ENCODE measurements at places on chromosomes 5 and 9. TPM values are rescaled to one million over a fixed set of nuclear protein-coding genes. Genes with fewer than 3 reads are reported as not detected.

DNA sequence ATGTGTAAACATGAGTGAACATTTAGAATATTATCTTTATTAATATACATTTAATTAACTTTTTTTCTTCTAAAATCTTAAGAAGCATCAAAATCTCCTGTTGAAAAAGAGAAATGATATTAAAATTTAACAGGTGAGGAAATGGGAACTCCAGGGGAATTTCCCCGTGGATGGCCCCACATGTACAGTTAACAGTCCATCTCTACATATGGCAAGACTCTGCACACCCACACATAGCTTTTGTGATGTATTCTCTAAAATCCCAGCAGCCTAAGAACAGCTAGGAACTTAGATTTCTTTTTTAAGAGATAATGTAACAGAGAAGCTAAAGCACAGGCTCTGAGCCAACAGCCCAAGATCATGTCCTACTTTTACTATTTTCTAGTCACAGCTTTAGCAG is 556.3 kb upstream of the RGMB start:
- H3K4me1 ChIP-seq: no peaks in the 10 kb centered on the region
- H3K27me3 ChIP-seq: no peaks in the 10 kb centered on the region
- no peak overlapping the region for H3K27ac ChIP-seq
- no peaks in the 10 kb centered on the region for H3K36me3 ChIP-seq
- H3K4me3 ChIP-seq: no peak overlapping the region

GRCh38 chr5:180628827-180629750 is 20.3 kb downstream of the FLT4 start:
- H3K4me3 ChIP-seq: no peak overlapping the region
- H3K4me1 ChIP-seq: no peaks in the 10 kb centered on the region
- no peaks in the 10 kb centered on the region for H3K27me3 ChIP-seq
- no peak overlapping the region for H3K27ac ChIP-seq

APBA1 gene
- 9.2 TPM for total RNA-seq

- no peaks in the 10 kb centered on the region for H3K27me3 ChIP-seq
- H3K4me3 ChIP-seq: no peak overlapping the region
- H3K4me1 ChIP-seq: peaks cover 21% of the 10 kb centered on the region
- H3K27ac ChIP-seq: no peak overlapping the region
- H3K36me3 ChIP-seq: no peaks in the 10 kb centered on the region
Measured at GRCh38 chr5:66012271-66012670, 85.9 kb downstream of the ERBIN start.

DNA sequence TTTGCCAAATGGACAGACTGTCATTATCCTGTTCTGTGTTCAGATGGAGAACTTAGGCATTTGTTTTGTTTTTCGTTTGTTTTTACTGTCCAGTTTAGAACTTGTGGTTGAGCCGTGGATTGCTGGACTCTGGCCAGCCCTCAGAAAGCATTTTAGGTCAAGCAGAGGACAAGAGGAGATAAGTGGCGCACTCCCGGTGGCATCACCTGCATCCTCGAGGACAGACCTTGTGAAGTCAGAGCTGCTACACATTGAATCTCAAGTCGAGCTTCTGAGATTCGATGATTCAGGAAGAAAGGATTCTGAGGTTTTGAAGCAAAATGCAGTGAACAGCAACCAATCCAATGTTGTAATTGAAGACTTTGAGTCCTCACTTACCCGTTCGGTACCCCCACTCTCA is 8.9 kb downstream of the MTRR start:
- no peak overlapping the region for H3K27ac ChIP-seq
- no peak for DNase-seq
- no peaks in the 10 kb centered on the region for H3K27me3 ChIP-seq
- no peaks in the 10 kb centered on the region for H3K36me3 ChIP-seq

GRCh38 chr5:73369278-73369677 is 79.3 kb downstream of the FOXD1 start:
- DNase-seq: no peak
- no peak overlapping the region for H3K27ac ChIP-seq
- no peak overlapping the region for H3K4me3 ChIP-seq
- peaks cover 15% of the 10 kb centered on the region for H3K27me3 ChIP-seq
- H3K4me1 ChIP-seq: no peaks in the 10 kb centered on the region

DNA sequence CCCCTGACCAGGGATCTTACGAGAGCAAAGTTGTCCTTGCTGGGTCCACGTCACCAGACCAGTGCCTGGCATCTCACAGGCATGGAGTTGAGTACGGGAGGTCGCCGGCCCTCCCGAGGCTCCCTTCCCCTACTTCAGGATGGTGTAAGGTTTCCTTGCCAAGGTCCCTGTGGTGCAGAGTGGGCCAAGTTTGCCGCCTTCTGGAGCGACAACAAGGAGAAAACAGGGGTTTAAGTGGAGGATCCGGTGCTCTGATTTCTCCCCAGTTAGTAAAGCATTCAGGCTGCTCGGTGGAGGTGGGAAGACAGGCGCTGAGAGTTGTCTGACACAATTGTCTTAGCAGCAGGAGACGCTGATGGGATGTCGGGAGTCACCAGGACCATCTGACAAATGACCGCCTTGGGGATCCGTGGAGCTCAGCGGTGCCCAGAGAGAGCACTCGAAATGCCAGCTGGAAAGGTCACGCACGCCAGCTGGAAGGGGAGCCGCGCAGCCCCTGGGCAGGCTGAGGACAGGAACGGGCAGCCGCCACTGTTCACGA is 37.3 kb downstream of the ADAMTS2 start:
- H3K27ac ChIP-seq: no peak overlapping the region
- no peak for DNase-seq
- H3K36me3 ChIP-seq: no peaks in the 10 kb centered on the region
- no peaks in the 10 kb centered on the region for H3K4me1 ChIP-seq
- H3K4me3 ChIP-seq: no peak overlapping the region
- no peaks in the 10 kb centered on the region for H3K27me3 ChIP-seq

DNA sequence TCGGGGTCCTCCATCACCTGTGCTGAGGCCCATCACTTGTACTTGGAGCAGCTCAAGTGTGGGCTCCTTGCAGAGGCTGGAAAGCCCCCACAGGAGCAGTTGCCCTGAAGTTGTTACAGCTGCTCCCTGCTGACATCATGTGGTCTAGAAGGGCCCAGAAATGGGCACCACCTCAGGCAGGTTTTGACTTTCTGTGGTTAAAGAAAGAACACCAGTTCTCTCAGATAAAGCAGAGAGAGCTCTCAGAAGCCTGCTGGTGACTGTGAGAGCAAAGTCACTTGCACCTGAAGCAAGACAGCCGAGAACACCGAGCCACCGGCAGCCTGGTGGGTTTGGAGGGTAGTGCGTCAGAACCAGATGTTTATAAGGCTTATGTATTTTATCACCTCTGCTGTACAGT is 70.4 kb downstream of the MVB12B start:
- peak; percentile 66 for DNase-seq
- H3K36me3 ChIP-seq: no peaks in the 10 kb centered on the region
- H3K27me3 ChIP-seq: no peaks in the 10 kb centered on the region
- H3K4me1 ChIP-seq: no peaks in the 10 kb centered on the region
- H3K27ac ChIP-seq: no peak overlapping the region

GRCh38 chr9:75086541-75087288 is 1.2 kb downstream of the NMRK1 start:
- H3K4me3 ChIP-seq: no peak overlapping the region
- peaks cover 29% of the 10 kb centered on the region for H3K4me1 ChIP-seq
- H3K36me3 ChIP-seq: no peaks in the 10 kb centered on the region
- H3K27ac ChIP-seq: peak overlapping the region; percentile 98
- no peaks in the 10 kb centered on the region for H3K27me3 ChIP-seq

DNA sequence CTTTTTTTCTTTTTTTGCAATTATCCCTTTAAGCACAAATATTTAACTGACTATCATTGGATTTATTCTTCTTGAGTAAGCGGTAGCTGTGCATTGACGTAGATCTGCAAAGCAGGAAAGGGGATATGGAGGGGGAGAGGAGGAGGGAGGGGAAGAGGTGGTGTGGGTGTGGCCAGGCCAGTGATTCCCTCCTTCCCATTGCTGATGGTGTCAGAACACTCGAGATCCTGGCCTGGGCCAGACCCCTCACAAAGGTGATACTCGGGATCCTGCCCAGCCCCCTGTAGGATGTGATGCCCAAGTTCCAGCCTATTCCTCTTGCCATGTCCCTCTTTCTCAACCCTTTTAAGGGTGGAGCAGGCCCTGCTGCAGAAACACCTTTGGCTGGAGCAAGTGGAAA is 9.9 kb downstream of the SLC36A3 start:
- H3K4me3 ChIP-seq: no peak overlapping the region
- H3K36me3 ChIP-seq: no peaks in the 10 kb centered on the region
- no peaks in the 10 kb centered on the region for H3K4me1 ChIP-seq
- H3K27me3 ChIP-seq: no peaks in the 10 kb centered on the region

- no peaks in the 10 kb centered on the region for H3K27me3 ChIP-seq
- H3K4me1 ChIP-seq: no peaks in the 10 kb centered on the region
- no peak overlapping the region for H3K4me3 ChIP-seq
- H3K36me3 ChIP-seq: no peaks in the 10 kb centered on the region
- no peak for DNase-seq
Measured at GRCh38 chr5:126562823-126563222, 32.2 kb downstream of the ALDH7A1 start.

- no peaks in the 10 kb centered on the region for H3K36me3 ChIP-seq
- no peak overlapping the region for H3K4me3 ChIP-seq
- no peaks in the 10 kb centered on the region for H3K4me1 ChIP-seq
- DNase-seq: no peak
- H3K27ac ChIP-seq: no peak overlapping the region
Measured at GRCh38 chr9:3804103-3804502, 278.3 kb upstream of the RFX3 start.

DNA sequence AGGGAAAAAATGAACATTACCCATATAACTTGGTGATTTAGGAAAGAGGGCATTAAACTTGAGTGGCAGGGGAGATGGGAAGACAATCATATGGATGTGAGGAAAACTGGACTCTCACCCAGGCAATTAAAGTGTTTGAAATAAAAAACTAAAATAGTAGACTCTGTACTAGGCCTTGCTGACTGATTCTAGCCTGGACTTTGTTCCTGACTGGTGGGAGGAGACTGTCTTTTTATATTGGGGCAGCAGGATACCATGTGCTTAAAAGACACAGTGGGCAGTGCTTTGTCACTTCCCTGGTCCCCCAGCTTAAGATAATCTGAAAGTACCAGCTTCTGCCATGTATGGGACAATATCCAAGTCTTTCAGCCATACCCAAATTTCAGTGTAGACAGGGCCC is 107.0 kb downstream of the ACTL7B start:
- no peak overlapping the region for H3K4me3 ChIP-seq
- no peaks in the 10 kb centered on the region for H3K27me3 ChIP-seq
- H3K4me1 ChIP-seq: peaks cover 9% of the 10 kb centered on the region
- peak; percentile 21 for DNase-seq

- no peak overlapping the region for H3K27ac ChIP-seq
- no peaks in the 10 kb centered on the region for H3K27me3 ChIP-seq
- H3K4me1 ChIP-seq: no peaks in the 10 kb centered on the region
- no peak for DNase-seq
Measured at GRCh38 chr5:136000932-136001331, 27.9 kb upstream of the TGFBI start.

SURF1 gene
- total RNA-seq: 59.7 TPM

GRCh38 chr5:137073189-137073588 is 425.9 kb downstream of the SPOCK1 start:
- DNase-seq: no peak
- no peaks in the 10 kb centered on the region for H3K36me3 ChIP-seq
- peaks cover 10% of the 10 kb centered on the region for H3K4me1 ChIP-seq
- no peaks in the 10 kb centered on the region for H3K27me3 ChIP-seq

DNA sequence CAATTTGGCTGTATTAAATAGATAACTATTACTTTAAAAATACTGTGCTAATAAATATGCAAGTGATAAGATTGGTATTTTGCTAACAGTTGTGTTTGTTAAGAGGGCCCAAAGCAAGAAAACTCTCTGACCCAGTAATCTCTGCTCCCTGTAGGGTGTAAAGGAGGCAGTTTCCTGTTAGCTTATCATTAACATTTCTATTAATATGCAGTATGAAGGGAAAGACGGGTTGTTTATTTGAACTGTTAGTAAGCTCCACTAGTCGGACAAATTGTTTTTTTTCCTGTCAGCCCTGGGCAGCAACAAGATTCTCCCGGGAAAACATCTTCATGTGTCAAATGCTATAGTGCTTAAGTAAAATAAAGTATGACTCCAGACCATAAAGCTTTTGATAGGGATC is 35.6 kb downstream of the ERP44 start:
- H3K4me1 ChIP-seq: peaks cover 17% of the 10 kb centered on the region
- H3K27ac ChIP-seq: no peak overlapping the region
- no peaks in the 10 kb centered on the region for H3K36me3 ChIP-seq

CMBL gene
- 40.4 TPM for total RNA-seq

PCDHGA11 gene
- 2.6 TPM for total RNA-seq

- no peak overlapping the region for H3K27ac ChIP-seq
- no peak for DNase-seq
- no peaks in the 10 kb centered on the region for H3K4me1 ChIP-seq
- no peaks in the 10 kb centered on the region for H3K36me3 ChIP-seq
Measured at GRCh38 chr9:4207881-4208615, 91.8 kb downstream of the GLIS3 start.

DNA sequence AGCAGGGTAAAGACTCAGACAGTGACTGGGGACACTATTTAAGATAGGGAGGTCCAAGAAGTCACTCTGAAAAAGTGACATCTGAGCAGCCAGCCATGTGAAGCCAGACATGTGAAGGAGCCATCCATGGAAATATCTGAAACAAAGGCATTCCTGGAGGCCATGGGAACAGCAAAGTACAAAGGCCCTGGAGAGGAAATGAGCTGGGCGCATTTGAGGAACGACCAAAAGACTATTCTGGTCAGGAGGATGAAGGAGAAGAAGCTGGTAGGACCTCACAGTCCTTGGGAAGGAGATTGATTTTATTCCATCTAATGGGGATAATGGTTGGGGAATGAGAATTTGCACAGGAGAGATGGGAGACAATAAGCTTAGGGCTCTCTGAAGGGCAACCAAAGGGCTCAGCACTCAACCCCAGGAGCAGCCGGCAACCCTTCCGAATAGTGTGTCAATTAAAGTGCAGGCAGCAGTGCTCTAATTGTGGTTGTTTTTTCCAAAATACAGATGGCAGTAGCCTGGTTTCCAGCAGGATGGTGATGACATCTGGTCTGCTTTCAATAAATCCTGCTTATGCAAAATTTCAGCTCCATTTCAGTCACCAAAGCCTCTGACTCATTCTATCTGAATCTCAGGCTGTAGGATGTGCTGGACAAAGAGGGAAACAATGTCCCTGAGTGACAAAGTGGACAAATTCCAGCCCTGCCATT is 26.7 kb downstream of the FOXI1 start:
- no peak overlapping the region for H3K27ac ChIP-seq
- no peak overlapping the region for H3K4me3 ChIP-seq
- no peaks in the 10 kb centered on the region for H3K36me3 ChIP-seq
- H3K27me3 ChIP-seq: no peaks in the 10 kb centered on the region

DNA sequence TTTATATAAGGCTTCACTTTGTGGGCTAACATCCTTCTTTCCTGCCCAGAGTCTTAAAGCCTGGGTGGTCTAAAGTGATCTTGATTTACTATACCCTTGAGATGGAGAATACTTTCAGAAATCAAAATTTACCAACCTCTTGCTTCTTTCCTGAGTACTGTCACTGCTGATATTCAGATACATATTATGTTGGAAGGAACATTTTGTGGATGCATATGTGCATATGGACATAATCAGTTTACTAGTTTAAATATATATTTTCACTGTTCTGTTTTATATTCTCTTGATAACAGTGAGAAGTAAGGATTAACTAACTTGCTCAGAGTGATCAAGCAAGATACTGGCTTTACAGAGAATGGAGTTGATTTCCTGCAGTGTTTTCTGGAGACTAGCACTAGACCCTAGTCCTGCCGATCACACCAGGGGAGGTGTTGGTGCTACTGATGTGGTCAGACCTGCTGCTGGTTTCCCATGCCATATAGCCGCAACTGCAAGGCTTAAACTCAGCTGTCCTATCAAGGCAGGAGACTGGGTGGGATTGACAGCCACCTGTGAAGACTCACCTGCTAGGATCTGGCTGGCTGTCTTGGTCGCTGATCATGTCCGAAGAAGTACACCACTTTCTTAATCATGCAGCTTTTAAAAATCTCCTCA is 57.6 kb downstream of the SLF1 start:
- H3K27ac ChIP-seq: no peak overlapping the region
- H3K27me3 ChIP-seq: no peaks in the 10 kb centered on the region
- H3K4me1 ChIP-seq: no peaks in the 10 kb centered on the region
- no peak for DNase-seq
